AG09319 (cell line): ENCODE measurements at places on chromosomes 16 and 17.

DNA sequence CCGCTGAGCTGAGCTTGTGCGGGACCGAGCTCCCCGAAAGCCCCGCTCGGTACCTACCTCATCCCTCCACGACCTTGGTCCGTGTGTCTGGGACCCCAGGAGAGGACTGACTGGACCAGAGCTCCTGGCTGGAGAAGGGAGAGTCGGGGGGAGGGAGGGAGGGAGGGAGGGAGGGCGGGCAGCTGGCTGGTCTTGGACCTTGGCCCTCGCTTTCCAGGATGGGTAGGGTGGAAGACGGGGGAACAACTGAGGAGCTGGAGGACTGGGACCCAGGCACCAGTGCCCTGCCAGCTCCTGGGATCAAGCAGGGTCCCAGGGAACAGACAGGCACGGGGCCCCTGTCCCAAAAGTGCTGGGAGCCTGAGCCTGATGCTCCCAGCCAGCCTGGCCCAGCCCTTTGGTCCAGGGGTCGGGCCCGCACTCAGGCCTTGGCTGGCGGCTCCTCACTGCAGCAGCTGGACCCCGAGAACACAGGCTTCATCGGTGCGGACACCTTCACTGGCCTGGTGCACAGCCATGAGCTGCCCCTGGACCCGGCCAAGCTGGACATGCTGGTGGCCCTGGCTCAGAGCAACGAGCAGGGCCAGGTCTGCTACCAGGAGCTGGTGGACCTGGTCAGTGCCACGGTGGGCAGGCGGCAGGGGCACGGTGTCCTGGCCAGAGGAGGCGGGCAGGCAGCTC lies 553 bp downstream of the RHBDL1 start:
- no peak for DNase-seq

DNA sequence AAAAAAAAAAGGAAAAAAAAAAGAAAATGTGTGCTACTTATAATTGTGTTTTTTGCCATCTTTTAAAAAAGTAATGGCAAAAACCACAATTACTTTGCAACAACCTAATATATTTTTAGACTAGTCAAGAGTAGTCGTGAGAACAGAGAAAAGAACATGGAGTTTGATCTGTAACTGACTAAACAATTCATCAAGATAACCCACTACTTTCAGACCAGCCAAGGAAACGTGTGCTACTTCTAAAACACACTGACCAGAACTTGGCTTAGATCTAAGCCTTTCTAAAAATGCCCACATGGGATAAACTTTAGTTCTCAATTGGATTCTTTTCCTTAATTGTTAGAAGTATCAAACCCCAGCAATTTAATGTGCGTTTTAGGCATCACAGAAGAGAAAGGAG lies 616 bp downstream of the PECAM1 start:
- DNase-seq: no peak

GRCh38 chr16:67967958-67968399 lies 458 bp downstream of the SLC12A4 start:
- no peak for DNase-seq

GRCh38 chr17:40452921-40453378 lies 9.7 kb downstream of the IGFBP4 start:
- no peak for DNase-seq

- no peak for DNase-seq
Measured at GRCh38 chr16:4507588-4508345, 30.8 kb downstream of the CDIP1 start.
